ENCODE measurements at places on chromosomes 4 and X. TPM values are rescaled to one million over a fixed set of nuclear protein-coding genes. Genes with fewer than 3 reads are reported as not detected.

The FOXP3 gene
- total RNA-seq: 23.6 TPM

The STPG2 gene
- total RNA-seq: not detected

The ADH1C gene
- not detected for total RNA-seq

DNA sequence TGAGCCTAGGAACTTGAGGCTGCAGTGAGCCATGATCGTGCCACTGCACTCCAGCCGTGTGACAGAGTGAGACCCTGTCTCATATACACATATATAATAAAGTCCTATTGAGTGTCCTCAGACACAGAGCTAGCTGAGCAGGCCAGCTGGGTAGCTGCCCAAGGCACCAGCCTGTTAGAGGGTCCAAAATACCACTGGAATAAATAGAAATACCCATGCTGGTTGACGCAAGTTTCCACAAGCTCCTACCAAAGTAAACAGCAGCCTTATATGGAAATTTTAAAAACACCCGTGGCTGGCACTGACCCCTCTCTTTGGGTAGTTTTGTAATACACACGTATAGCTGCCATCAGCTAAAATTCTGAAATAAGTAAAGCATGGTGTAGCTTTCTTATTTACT, 348.6 kb downstream of the BCOR start:
- H3K36me3 ChIP-seq: no peaks in the 10 kb centered on the region
- no peak for DNase-seq
- H3K4me3 ChIP-seq: no peak overlapping the region
- H3K27me3 ChIP-seq: no peaks in the 10 kb centered on the region
- H3K4me1 ChIP-seq: peaks cover 10% of the 10 kb centered on the region

DNA sequence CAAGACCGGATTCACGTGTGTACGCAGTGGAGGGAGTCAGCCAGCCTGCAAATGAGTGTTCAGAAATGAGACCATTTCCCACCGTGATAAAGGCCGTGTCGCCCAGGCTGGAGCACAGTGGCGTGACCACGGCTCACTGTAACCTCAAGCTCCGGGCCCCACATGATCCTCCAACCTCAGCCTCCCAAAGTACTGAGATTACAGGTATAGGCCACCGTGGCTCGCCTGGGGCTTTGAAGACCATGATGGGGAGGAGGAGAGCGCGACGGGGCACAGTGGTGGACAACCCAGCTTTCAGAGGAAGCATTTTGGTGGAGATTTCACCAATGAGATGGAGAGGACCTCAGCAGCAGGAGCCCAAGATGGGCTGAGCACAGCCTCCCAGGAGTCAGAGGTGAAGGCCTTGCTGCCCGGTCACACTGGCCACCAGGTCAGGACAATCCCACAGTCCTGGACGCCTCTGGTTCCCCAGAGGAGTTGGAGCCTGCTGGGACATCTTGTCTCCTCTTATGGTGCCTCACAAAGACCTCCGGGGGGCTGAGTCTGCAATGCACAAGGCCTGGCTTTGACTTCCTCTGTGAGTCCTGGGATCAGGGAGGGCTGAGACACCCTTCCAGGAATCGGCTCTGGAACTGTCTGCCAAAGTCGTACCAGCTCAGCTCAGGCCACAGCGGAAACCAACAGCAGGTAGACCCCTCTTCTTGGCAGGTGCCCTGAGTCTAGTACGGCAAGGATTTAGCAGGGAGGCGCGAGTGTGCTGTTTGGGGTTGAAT, 22.4 kb upstream of the MXD4 start:
- H3K36me3 ChIP-seq: no peaks in the 10 kb centered on the region

GRCh38 chrX:39238006-39238405, 436.7 kb downstream of the MID1IP1 start:
- no peak for DNase-seq
- no peak overlapping the region for H3K27ac ChIP-seq
- peaks cover 2% of the 10 kb centered on the region for H3K4me1 ChIP-seq
- H3K27me3 ChIP-seq: no peaks in the 10 kb centered on the region
- H3K36me3 ChIP-seq: no peaks in the 10 kb centered on the region

DNA sequence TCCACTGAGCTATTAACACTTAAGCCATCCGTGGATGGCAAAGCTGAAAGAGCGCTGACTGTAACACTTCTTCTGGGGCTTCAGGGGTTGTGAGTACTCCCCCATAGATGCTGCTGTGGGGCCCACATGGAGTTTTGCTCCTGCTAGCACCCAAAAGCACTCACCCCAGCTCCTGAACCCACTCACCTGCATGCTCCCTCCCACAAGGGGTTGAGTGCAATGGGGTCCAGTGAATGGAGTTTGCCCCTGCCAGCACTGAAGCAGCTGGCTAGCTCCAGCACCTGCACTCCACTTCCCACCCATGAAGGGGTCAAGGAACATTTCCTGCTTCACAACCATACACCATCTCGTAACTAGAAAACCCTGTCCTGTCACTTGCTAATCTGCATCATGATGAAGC, 78.9 kb downstream of the IL21 start:
- peak overlapping the region; percentile 9 for H3K4me3 ChIP-seq
- no peaks in the 10 kb centered on the region for H3K27me3 ChIP-seq
- H3K36me3 ChIP-seq: no peaks in the 10 kb centered on the region
- H3K4me1 ChIP-seq: peaks cover 30% of the 10 kb centered on the region

Measured in activated naive CD8-positive, alpha-beta T cell treated with anti-CD3 and anti-CD28 coated beads, Interleukin-2, amount 10 ng/mL, durations not matched to agents 7 days and 5 days (primary cell).